ENCODE measurements at places on chromosomes 16 and 17.

GRCh38 chr17:2282297-2282873 lies 21.2 kb downstream of the SMG6 start:
- DNase-seq, result peak; percentile 88

DNA sequence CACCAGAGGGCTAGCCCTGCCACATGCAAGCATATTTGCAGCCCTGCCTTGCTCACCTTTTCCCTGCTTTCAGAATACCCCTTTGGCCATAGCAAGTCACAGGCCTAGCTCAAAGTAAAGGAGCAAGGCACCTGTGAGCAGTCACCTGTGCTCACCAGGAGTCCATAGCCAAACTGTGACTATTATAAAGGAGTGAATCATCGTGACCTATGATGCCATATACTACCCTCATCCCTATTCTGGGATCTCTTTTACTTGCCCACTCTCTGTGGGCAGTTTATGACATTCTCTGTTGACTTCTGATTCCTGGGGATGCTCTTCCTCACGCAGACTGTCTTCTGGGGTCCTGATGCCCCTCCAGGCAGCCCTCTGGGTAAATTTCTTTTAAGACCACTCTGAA lies 200.5 kb upstream of the NLRP1 start:
- peak; percentile 8 for DNase-seq

- no peak for DNase-seq
Observed at GRCh38 chr16:52872731-52873130, 180.0 kb downstream of the CHD9NB start.

GRCh38 chr16:51072591-51072990 lies 78.5 kb downstream of the SALL1 start:
- DNase-seq, result no peak

- DNase-seq, result no peak
Observed at GRCh38 chr17:76528528-76529223, 8.8 kb downstream of the CYGB start.

GRCh38 chr17:7956228-7956965 lies 24.4 kb downstream of the CNTROB start:
- DNase-seq, result no peak

DNA sequence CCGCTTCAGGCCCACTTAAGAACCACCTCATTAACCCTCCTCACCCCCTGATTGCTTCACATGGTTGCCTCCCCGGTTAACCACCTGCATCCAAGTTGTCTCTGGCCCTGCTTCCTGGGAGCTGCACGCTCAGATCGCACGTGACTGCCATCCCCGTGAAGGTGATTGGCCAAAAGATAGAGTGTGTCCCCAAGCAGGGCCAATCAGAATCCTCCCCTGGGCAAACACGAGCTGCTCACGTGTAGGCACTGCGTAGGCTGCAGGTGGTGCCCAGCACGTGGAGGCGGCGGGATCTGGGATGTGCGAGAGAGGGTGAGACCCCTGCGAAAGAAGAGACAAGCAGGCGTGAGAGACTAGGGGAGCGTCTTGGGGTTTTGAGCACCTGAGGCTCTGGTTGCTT lies 111.8 kb upstream of the CRHR1 start:
- no peak for DNase-seq

GRCh38 chr16:54136276-54136625 lies 150.3 kb downstream of the IRX3 start:
- peak; percentile 45 for DNase-seq

GRCh38 chr17:49949634-49950033 lies 19.4 kb upstream of the DLX4 start:
- DNase-seq, result no peak

GRCh38 chr16:67028167-67028695 lies 718 bp upstream of the CBFB start:
- DNase-seq, result no peak

- DNase-seq, result no peak
Observed at GRCh38 chr17:21374441-21375161, 1.6 kb upstream of the KCNJ12 start.

DNA sequence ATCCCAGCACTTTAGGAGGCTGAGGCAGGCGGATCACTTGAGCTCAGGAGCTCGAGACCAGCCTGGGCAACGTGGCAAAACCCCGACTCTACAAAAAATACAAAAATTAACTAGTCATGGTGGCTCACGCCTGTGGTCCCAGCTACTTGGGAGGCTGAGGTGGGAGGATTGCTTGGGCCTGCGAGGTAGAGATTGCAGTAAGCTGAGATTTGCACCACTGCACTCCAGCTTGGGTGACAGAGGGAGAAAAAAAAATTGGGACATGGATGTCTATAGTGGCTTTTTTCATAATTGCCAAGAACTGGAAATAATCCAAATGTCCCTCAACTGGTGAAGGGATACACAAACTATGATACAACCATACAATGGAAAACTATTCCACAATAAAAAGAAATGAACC lies 28.6 kb downstream of the OSBPL7 start:
- DNase-seq, result no peak

- DNase-seq, result no peak
Observed at GRCh38 chr17:67725807-67726206, 8.1 kb downstream of the NOL11 start.

- peak; percentile 82 for DNase-seq
Observed at GRCh38 chr16:26905336-26905735, 161.4 kb upstream of the C16orf82 start.

DNA sequence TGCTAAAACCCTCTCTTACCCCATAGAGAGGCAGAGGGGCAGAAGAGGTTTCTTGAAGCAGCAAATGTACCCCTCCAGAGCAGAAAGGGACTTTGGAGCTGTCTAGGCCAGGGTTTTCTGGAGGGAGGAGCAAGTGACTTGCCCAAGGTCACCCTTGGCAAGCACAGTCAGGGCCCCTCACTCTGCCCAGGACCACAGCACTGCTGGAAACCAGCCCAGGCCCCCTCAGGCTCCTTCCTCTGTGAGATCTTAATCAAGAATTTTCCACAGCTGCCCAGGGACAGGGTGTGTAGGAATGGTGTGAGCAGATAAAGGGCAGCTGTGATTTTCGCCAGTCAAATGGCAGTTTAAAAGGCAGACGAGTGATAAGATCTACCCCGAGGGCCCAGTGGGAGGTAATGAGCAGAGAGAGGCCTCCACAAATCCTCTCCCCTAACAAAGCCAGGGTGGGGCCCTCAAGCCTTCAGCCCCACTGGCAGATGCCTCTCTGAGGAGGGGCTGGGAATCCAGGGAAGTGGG lies 3.9 kb upstream of the SLC12A3 start:
- no peak for DNase-seq

DNA sequence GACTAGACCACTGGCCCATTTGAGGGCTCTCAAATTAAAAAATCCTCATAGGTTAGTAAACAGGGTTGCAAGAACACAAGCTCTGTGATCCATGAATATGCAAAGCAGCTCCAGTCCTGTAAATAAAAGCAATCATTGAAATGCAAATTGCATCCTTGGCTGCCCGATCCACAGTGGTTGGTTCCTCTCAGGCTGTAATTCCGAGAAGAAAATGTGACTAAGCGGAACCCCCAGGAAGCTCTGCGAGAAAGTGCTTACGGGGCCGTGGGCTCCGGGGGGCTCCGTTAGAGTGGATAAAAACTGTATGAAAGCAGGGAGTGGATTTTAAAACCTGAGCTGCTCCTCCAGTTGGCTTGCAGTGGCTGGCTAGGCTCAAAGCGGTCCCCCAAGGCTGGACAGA lies 2.5 kb downstream of the GPRC5B start:
- DNase-seq, result no peak

- DNase-seq, result no peak
Observed at GRCh38 chr16:74825941-74826340, 51.3 kb upstream of the FA2H start.

DNA sequence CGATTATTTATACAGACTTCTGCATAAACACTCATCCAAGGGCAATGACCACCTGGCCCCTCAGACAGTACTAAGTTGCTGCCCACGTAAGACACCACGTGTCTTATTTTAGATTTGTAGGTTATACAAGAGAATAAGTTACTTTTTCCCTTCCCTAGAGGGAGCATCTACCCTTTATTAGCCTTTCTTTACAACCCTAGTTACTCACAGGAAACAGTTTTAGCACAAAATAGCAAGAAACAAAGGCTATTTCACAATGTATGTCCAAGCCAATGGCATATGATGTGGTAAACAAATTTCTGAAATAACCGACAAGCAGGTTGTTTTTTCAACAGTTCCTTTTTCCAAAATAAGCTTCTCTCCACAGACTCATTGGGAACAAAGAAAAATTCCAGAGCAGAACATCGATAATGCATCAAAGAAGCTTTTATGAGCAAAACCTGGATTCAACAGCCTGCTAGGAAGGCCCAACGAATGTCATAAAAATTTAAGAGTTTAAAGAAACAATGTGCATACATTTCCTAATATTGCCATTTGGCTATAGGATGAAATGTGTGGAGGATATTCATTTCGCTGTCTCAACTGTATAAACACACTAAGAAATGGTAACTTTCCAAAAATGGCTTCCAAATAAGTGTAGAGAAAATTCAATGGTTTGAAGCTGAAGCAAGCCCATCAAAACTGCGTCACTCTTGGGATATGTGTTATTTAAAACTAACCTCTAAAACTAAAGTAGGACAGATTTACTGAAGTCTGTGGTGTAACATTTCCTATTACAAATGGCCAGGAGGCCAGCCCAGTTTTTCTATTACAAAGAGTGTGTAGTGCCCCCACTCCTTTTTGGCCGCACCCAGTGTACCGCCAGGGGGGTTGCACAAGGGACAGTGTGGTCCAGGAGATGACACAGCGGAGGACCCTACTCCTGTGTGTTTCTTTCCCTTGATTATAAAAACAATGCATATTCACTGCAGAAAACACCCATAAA lies 50.4 kb upstream of the ERN1 start:
- DNase-seq, result no peak

GRCh38 chr17:48907713-48908046 lies 527 bp upstream of the UBE2Z start:
- peak; percentile 78 for DNase-seq

GRCh38 chr17:79145548-79145947 lies 70.9 kb downstream of the ENGASE start:
- DNase-seq, result no peak

DNA sequence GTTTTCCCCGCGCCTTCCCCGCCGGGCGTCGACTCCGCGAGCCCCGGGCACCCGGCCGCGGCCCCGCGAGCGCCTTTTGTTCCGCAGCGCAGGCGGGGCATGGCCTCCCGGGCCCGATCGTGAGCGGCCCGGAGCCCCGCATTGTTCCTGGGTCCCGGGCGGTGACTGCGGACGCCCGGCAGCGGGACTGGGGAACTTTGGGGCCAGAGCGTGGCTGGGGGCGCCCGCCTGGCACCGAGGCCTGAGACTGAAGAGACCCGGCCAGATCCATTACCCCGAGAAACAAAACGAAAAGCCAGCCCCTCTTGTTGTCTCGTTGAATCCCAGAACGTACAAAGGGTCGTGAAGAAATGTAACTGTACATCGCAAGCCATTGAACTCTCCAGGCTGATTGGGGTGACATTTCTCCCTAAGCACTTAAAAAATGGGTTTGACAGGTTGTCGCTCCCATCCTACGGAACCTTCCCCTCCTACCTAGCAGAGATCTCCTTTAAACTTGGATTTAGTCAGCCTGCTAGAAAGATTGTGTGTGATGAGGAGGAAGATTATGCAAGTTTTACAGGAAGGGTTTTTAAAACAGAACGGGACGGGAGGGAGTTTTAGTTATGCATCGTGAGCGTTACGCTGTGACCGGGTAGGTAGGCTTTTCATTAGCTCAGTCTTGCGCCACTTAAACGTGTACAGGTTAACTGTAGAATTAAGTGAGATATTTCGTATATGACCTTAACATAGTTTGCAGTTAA lies 825 bp downstream of the METTL9 start:
- DNase-seq, result peak; percentile 20

GRCh38 chr16:16945207-16945606 lies 525.6 kb downstream of the XYLT1 start:
- DNase-seq, result no peak

- no peak for DNase-seq
Observed at GRCh38 chr16:57607676-57608461, 20.6 kb upstream of the ADGRG1 start.

DNA sequence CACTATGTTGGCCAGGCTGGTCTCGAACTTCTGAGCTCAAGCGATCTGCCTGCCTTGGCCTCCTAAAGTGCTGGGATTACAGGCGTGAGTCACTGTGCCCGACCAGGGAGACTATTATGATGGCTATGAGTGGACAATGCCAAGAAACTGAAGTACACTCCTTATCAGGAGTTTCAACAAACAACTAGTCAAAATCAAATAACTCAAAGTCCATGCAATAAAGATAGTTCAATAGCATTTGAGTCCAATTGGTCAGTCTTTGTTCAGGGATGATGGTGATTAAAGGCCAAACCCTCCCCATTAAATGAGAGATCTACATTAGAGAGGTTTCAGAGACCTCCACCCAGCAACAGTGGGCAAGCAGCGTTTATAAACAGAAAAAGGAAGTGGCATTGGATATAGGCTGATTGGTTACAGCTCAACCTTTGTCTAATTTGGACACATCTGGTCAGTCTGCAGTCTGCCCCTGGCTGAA lies 8.0 kb downstream of the CHST5 start:
- DNase-seq, result no peak

DNA sequence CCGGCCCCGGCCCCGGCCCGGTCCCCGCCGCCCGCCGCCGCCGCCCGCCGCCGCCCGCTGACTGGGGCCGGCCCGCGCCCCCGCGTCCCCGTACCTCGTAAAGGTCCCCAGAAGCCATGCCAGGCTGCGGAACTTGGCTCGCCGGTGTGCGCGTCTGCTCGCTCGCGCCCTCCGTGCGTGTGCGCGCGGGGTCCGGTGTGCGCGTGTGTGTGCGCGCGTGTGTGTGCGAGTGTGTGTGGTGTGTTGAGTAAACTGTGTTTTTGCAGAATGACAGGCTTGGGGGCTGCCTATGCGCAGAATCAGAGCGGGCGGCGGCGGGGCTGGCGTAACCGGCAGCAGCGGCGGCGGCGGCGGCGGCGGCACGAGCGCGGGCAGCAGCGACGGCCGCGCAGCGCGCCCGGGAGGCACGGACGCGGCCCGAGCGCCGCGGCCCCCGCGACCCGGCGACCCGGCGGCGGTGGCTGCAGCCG lies 307 bp downstream of the CDYL2 start:
- peak; percentile 63 for DNase-seq

DNA sequence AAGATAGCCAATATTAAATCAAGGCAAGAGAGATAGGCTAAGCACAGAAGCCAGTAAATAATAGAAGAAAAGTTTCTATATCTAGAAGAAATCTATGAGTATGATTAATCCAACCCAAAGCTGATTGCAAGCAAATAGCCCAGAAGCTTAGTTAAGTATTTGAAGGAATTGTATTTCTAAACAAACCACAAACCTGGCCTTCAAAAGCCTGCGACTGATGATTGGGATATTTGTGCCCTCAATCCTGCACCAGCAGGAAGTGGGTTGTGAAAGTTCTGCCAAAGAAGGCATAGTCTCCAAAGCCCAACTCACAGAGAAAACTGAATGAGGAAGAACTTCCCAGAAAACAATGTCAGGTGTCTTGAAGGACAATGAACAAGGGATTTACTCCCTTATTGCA lies 114.5 kb upstream of the C17orf78 start:
- DNase-seq, result peak; percentile 55

GRCh38 chr17:8713878-8714277 lies 30.8 kb downstream of the CCDC42 start:
- DNase-seq, result no peak

DNA sequence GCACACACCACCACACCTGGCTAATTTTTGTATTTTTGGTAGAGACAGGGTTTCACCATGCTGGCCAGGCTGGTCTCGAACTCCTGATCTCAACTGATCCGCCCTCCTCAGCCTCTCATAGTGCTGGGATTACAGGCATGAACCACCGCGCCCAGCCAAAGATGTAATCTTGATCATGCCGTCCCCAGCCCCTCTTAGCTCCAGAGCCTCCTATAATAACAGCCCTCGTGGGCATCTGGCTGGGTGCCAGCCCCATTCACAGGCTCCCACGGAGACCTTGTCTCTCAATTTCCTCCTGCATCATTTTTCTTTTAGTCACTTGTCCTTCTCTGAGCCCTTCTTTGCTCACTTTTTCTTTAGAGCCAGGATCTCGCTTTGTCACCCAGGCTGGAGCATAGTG lies 94.2 kb downstream of the KATNIP start:
- DNase-seq, result no peak
